ENCODE measurements at places on chromosomes 11 and 22.

DNA sequence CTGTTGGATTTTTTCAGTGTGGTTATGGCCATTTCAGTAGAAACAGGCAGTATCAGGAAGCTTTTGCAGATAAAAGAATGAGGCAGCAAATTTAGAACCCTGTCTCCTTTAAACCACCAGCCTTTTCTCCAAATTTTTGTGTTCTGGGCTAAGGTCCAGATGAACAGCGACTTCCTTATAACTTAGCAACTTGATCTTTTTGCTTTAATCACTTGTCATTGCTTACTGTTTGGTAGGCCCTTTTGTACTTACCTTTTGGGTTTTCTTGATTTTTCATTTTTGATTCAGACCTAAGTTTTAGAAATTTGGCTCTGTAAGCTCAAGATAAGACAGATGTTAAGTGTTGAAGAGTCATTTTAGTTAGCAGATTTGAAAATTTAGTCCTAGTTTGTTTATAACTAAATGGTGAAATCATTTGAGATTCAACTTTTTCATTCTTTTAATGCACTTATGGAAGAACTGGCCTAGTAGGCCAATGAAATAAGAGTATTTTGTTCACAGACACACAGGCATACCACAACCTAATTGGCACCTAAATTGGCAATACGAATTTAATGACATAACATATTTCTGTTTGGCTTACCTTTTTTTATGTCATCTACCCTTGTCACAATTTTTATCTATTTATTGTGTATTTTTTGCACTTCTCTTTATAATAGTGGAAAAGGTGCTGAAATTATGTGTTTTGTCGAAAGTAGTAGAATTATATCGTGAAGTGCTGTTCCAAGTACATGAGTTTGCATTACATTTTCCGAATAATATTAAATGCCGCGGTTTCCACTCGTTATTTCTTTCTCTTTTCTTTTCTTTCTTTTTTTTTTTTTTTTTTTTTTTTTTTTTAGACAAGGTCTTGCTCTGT lies 2.1 kb downstream of the RTN3 start:
- no peak for DNase-seq

DNA sequence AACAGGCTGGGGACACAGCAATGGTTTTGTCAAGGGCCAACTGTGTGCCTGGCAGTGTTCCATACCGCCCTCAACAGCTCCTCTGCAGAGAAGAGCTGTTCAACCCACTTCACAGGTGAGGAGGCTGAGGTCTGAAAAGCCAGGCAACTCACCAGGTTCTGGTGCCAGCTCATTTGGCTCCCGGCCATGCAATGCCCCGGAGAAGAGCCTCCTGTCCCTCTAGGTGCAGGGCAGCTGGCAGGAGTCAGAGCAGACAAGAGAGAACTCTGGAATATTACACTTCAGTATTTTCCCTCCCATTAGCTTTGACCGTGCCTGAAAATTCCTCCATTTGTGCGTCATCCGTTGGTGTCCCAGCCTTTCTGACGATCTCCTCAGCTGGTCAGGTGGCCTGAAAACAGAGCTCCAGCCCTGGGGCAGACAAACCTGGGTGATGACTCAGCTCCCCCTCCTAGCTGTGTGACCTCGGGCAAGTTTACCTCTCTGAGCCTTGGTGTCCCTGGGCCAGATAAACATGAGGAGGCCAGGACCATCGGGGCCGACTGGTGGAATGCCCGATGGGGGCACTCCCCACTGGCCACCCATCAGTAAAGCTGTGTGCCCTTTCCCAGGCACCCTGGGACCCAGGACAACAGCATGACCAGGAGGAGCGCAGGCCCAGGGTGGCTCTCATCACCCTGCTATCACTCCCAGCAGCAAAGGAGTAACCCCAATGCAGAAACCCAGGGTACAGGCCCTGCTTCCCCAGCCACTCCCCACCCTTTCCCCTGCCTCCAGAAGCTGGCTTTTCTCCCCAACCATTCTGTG lies 9.6 kb upstream of the C1QTNF6 start:
- no peak for DNase-seq

GRCh38 chr11:24574461-24574860 lies 77.6 kb downstream of the LUZP2 start:
- DNase-seq, result no peak

DNA sequence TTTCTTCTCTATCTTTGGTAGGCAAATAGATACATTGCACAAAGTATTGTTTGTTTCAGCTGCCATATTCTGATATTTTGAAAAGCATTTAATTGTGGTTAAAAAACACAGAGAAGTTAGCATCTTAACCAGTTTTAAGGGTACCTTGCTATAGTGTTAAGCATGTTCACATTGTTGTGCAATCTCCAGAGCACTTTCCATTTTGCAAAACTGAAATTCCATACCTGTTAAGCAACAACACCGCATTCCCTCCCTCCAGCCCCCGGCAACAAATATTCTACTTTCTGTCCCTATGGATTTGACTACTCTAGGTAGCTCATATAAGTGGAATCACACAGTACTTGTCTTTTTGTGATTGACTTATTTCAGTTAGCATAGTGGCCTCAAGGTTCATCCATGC lies 33.9 kb downstream of the CNTF start:
- no peak for DNase-seq

DNA sequence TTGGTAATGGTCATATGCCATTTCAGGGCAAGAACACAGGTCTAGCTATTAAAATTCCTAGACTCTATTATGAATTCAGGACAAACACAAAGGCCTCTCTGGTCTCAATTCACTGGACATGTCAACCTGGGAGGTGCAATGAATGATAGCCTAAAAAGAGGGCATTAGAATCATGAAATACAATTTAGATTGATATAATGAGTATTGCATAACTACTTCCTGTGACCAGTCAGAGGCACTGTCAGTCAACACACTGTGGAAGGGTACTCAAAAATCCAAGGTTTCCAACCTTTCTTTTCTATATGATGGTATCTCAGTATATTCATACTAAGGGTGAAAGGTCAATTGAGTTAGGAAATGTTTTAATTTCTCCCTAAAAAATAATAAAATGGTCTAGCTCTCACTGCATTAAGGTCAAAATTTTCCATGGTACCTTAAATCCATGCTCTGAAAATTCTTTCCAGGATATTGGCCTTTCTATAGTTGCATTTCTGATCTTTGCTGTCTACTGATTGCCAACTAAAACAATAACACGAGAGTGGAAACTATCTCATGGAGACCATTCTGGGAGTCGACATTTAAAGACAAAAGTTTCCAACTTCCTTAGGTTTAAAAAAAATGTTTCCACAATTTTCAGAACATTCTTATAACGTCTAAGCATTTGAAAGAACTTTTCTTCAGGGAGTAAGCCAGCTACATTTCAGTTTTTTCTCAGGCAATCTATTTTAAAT lies 81.7 kb upstream of the APOA1 start:
- no peak for DNase-seq

DNA sequence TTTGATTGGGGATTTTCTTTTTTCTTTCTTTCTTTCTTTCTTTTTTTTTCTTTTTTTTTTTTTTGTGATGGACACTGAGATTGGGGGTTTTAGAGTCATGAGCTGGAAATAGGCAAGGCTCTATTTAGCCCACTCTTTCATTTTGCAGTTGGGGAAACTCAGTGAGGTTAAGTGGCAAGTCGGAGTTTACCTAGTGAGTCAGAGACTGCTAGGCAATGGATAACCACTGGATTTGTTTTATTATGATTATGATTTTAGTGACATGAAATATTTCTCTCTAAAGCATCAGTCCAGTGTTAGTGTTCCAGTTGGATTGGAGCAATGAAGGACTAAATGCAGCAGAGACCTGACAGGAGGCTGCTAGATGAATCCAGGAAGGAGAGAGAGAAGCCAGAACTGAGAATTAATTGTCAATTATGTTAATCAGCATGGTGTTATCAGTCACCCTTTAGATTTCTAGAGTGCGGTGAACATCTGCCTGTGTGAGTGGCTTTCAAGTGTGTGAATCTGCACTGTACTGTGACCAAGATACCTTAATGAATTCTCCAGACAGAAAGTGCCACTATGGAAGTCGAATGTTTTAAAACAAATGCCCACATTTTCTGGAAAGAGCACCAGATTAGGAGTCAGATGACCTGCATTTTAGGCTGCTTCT lies 10.9 kb downstream of the BMAL1 start:
- no peak for DNase-seq

GRCh38 chr11:69212798-69213110 lies 57.0 kb downstream of the SMIM38 start:
- DNase-seq, result no peak

DNA sequence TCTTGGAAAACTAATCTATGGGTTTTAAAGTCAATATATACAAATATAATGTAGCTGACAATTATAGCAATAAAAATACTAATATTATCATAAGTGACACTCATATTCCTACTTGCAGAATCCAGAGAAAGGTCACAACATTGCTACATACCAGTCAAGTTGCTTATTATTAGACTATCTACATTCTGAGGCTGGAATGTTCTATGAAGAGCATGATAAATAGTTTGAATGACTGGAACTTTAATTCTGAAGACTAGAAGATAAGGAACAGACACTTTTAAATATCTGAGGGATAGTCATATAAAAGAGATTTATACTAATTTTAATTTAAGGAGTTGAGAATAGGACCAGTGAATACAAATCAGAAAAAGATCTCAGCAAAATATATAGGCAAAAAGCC lies 146.0 kb downstream of the GUCY1A2 start:
- no peak for DNase-seq

DNA sequence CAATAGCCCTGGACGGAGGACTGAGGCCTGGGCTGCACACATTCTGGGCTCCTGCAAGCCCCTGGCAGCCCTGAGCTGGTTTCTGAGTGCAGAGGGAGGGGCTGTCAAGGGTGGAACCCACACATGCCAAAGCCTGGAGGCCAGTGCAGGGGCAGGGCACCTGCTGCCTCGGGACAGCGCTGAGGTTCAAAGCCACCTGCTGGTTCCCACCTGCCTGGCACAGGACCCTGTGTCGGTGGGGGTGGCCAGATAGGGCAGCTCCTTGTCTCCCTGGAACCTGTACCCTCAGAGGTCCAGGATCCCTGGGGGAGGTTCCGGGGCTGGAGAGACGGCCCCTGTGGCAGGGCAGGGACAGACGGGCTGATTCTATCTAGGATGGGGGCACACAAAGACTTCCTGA lies 40.8 kb downstream of the RTN4R start:
- no peak for DNase-seq

DNA sequence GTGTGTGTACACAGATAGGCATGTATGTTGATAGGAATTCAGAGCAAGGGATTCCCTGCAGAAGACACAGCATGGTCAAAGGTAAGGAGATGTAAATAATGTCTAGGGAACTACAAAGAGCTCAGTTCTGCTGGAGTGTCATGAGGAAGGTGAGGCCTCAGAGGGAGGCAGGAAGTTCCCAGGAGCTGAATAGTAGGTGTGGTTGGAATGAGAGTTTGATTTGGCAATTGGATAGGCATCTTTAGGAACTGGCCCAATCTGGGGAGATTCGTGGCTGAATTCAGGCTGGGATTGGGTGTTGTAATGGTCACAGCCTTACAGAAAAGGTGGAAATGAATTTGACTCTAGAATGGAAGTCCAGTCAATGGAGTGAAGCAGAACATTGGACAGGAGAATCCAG lies 123.6 kb upstream of the TIMP3 start:
- DNase-seq, result no peak

GRCh38 chr11:111063726-111064517 lies 181.6 kb upstream of the POU2AF2 start:
- DNase-seq, result no peak

Measured in effector CD4-positive, alpha-beta T cell (primary cell).